ENCODE measurements at places on chromosomes 12 and 14.

DNA sequence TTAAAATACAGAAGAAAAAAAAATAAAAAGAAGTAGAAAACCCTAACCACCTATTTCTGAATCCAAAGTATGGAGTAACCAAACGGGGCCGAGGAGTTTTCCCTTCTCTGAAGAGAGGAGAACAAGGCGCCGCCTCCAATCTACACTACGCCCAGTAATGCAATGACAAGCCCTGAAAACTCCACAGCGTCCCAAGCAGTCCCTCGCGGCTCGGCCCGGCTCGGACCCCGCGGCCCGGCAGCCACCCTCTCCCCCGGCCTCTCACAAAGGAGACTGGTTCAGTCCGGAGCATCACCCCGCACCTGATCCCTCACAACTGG lies 371 bp downstream of the CHD8 start:
- no peak for DNase-seq

- DNase-seq, result no peak
Measured at GRCh38 chr14:85471744-85472143, 58.2 kb upstream of the FLRT2 start.

- DNase-seq, result no peak
Measured at GRCh38 chr14:73324533-73324932, 87.2 kb downstream of the PAPLN start.

DNA sequence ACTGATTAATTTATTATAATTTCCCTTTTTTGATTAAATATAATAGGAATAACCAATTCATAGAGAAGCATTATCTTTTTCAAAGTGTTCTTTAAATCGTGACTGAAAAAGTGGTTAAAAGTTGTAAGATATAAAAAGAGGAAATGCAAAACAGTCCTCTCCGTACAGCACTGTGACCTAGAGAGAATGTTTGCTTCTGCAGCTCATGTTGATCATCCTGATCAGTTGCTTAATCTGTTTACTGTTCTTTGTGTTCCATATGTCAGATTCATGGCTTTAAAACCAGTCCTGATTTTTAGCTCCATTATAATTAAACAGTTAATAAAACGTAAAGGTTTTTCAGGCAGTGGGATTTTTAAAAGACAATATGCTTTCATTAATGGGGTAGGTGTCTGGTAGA lies 4.7 kb downstream of the TTC8 start:
- no peak for DNase-seq

DNA sequence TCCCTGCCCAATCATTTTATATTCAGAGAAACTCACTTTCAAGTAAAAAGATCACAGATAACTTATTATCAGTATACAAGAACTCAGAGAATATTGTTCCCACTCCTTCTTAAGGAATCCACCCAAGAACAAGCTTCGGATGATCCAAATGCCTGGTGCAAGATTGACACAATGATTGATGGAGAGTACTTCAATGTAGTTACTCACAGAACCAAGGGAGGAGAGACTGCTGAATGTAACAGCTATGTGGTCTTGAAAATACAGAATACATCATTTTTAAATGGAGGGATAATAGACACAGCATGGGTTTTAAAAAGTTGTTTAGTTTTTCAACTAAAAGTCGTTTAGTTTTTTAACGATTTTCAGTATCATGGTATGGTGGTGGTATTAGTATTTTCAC lies 38.4 kb upstream of the SELPLG start:
- DNase-seq, result no peak

- no peak for DNase-seq
Measured at GRCh38 chr12:111328138-111328537, 40.8 kb downstream of the PHETA1 start.
